ENCODE measurements at places on chromosomes 1 and 21.
A peak's percentile ranks its signal among the peaks of the same experiment; 100 is the strongest.

GRCh38 chr1:177135250-177135649 is 29.3 kb downstream of the ASTN1 start:
- DNase-seq, result no peak

- no peak for DNase-seq
Observed at GRCh38 chr1:88111816-88112215, 572.3 kb upstream of the PKN2 start.

- DNase-seq, result peak; percentile 53
Observed at GRCh38 chr21:31893851-31894415, 21.1 kb downstream of the HUNK start.

DNA sequence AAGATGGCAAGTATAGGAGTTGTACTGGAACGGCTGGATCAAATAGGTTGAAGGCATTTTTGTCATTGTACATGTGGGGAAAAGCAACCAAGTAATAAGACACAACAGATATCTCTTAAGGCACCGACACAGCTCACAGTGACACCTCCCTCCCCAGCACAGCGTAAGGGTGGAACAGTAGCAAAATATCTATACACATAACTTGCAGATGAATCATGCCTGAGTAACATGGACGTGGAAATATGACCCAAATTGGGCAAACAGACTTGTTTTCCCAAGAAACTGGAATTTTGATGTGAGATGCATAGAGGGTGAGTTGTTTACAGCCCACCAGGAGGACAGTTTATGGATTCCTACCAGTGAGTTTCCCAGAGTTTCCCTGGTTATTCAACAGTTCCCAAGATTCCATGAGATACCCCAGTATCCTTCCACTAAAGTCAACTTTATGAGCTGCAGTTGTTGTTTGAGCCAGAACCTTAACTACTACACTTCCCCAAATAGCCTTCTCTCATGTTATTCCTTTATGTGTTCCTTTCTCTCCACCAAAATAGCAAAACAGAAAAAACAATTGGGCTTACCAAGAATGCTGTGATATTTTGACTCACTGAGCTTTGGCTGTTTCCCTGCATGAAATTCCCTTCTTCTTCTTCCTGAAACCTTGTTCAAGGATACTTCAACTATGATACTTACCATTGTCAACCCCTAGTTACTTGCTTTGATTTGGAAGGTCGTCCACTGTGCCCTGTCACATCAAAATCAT is 7.1 kb upstream of the DR1 start:
- peak; percentile 97 for DNase-seq

- DNase-seq, result peak; percentile 53
Observed at GRCh38 chr1:213123536-213123935, 72.5 kb downstream of the RPS6KC1 start.

DNA sequence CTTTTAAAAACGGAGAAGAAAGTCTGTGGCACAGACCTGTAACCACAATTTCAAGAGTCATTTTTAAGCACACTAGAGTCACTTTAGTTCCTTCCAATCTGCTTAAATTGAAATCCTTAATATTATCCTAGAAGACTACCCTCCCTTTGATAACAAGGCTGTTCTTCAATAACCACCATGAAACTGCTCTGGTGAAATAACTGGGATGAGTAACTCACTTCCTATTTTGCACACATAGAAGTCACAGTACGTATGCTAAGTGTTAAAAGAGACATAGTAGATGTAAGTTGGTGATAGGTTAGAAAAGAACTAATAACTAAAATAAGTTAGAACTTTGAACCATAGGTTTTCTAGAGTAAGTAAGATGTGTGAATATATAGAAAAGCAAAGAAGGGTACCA is 107.8 kb downstream of the NME7 start:
- DNase-seq, result no peak

GRCh38 chr1:200354243-200354642 is 55.6 kb downstream of the ZNF281 start:
- DNase-seq, result no peak

DNA sequence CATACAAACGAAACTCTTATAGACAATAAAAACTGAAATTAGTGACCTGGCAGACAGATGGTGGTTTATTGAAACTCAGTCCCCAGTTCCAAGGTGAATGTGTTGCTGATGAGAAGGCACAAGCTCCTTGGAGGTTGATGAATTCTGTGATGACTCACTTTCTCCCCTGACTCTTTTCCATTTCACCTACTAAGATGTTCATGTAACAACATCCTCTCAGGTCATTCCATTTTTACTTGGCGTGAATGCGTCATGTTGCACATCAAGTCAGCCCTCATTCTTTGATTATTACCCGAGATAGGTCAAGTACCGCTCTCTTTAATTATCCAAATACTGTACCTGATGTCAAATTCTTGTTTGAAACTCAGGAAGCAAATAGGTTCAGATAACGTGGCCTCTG is 10.1 kb upstream of the IL10RB start:
- DNase-seq, result no peak

GRCh38 chr1:182460550-182460951 is 10.6 kb downstream of the RGSL1 start:
- DNase-seq, result peak; percentile 5

DNA sequence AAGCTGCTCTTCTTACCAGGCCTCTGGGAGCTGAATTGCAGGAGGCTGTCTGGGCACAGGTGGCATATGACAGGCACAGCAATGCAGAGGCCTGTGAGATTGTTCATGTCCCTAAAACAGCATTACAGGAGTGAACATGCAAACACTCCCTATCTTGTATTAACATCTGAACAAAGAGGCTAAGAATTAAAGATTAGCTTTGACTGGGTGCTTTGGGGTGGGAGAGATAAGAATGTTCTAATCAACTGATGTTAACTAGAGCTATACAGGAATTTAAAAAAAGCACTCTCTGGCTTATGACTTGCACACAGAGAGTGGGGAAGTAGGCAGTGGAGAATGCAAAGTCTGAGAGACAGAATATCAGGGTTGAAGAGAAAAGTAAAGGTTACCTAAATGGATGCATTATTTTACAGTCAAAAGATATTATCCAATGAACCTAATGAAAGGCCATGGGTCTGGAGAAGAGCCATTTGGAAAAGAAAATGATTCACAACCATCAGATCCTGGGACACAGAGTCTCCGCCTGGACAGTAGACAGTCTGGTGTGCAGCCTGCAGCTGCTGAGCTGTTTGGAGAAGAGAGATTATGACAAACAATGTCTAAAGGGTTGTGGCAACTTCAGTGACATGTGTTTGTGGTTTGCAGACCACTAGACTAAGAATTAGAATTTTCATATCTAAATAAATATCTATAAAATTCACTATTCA is 20.2 kb downstream of the DPT start:
- no peak for DNase-seq

DNA sequence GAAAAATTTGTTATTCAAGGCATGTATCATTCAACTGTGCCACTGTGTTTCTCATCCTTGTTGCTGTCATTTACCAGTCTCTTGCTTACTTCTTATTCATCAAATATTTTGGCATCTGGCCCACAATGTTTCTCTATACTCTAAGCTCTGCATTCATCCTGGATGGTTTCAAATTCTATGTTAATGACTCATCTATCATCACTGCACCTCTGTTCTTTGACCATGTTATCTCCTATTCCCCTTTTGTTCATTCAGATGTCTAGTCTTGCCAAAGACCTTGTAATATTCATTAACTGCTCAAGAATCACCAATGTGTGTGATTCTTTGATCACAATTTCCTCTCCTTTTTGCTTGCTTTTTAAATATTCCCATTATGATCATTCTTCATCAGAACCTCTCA is 54.6 kb upstream of the PRKACB start:
- DNase-seq, result peak; percentile 77
